GM12892 (cell line): ENCODE measurements at places on chromosomes 12 and 14.

- no peak for DNase-seq
Measured at GRCh38 chr12:105100998-105101397, 6.5 kb upstream of the WASHC4 start.

DNA sequence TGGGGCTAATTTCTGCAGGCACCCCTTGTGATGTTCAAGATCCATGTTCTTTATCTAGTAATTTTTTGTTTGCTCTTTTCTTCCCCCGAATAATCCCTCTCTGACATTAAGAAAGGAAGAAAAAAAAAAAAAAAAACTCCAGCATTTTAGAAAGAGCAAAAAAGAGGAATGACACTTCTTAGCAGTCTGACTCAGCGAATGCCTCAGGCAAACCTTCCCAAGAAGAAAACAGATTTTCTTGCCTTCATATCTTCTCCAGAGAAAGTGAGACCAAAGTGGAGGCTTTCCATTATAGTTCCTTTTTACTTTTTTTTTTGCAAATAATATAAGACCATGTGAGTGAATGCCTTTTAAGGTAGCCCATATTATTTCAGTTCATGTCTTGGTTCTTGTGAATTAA is 479.0 kb upstream of the SYT1 start:
- no peak for DNase-seq

GRCh38 chr14:93825235-93825553 is 36.9 kb upstream of the PRIMA1 start:
- DNase-seq = no peak

- DNase-seq = no peak
Measured at GRCh38 chr12:2692080-2692479, 102.7 kb upstream of the FKBP4 start.

DNA sequence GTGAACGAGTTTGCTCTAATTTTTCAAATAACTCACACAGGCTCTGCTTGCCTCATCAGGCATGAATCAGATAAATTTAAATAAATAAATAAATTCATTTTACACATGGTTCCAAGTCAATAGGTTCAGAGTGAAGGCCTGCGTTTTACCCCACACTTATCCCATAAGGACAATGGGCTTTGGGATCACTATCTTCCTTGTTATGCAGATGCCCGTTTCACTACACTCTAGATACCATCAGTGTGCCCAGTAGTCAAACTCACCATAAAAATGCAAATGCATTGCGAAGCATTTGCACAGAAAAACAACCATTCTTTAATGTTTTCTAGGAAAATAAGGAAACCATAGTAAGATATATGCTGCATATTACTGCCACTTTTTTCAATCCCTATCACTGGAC is 155.9 kb upstream of the CCDC196 start:
- DNase-seq = no peak
